Airway epithelial cell (primary cell): ENCODE measurements at places on chromosomes 3 and 15. TPM values are rescaled to one million over a fixed set of nuclear protein-coding genes. Genes with fewer than 3 reads are reported as not detected.

The TMEM40 gene
- total RNA-seq = 61.0 and 61.1 TPM in 2 replicates

The FAM81A gene
- total RNA-seq = 0.19 and 0.78 TPM in 2 replicates

The GNAT1 gene
- total RNA-seq = 0.35 TPM in 1 of 2 replicates, not detected in the other

The SLC12A8 gene
- 5.4 and 8.0 TPM in 2 replicates for total RNA-seq

The TGFBR2 gene
- total RNA-seq = 52.0 and 64.3 TPM in 2 replicates

The ITIH3 gene
- total RNA-seq = not detected in 2 replicates

The CYP1A2 gene
- total RNA-seq = not detected in 2 replicates

The ZBED2 gene
- total RNA-seq = 21.3 and 25.0 TPM in 2 replicates

The ANKUB1 gene
- total RNA-seq = 1.7 and 2.0 TPM in 2 replicates

The MAPKAPK3 gene
- total RNA-seq = 76.5 and 87.9 TPM in 2 replicates

The FBXL22 gene
- total RNA-seq = 0.14 and 5.7 TPM in 2 replicates

The SLCO2A1 gene
- total RNA-seq = 0.05 and 0.35 TPM in 2 replicates
